ENCODE measurements at places on chromosomes 3 and 15.

GRCh38 chr3:64238971-64239667 is 13.9 kb upstream of the PRICKLE2 start:
- no peak for DNase-seq

GRCh38 chr3:158134363-158134762 is 24.5 kb downstream of the RSRC1 start:
- no peak for DNase-seq

GRCh38 chr15:33526532-33526931 is 215.8 kb downstream of the RYR3 start:
- no peak for DNase-seq

DNA sequence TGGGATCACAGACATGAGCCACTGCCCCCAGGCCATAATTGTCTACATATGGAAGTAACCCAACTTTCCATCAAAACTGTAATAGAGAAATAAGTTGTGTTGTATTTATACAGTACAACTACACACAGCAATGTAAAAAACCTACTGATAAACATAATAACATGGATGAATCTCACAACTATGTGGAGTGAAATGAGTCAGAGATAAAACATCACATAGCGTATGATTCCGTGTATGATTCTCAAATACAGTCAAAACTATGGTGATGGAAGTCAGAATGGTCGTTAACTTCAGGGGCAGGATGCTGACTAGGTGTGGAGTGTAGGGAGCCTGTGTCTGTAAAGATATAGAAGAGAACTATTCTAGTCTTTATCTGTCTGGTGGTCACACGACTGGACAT is 332.7 kb upstream of the SLCO3A1 start:
- DNase-seq = no peak

- DNase-seq = no peak
Measured at GRCh38 chr15:81407718-81408117, 33.7 kb upstream of the TMC3 start.

DNA sequence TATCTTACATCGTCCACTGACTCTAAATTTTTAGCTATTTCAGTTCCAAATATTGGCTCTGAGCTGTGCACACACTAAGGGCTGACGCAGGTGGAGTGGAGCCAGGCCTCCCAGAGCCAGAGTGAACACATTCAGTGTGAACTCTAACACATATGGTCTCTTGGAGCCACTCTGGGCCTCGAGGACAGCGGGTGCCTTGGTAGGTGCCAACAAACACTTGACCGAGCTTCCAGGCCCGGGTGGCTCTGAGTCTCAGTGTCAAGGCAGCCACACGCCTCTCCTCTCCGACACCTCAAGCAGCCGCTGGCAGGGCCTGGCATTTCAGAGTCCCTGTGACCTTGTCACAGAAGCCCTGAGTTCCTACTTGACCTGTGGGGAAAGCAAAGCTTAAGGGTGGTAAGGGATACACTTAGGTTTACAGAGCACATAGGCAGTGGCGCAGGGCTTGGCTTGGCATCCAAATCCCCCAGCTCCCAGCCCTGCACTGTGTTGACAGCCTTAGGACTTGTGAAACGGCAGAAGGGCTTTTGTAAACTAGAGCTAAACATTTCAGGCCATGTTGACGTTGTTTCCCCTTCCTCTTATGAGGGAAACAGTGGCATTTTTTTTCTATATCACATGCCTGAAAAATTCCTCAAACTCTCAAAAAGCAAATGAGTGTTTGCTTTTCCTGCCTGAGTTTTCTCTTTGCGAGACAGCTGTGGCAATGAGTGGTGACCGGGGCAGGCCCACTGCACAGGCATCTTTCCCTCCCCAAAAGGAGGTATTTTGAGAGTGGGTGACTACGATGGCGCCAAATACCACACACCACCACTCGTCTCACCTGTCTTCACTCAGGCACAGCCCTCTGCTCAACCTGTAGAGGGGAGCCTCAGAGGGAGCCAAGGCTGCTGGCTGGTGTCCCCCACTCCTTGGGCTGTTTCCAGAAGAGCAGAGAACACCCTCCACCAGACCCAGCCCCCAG is 60.8 kb downstream of the DAPK2 start:
- no peak for DNase-seq

Measured in T-cell (primary cell).